Right atrium auricular region (tissue), 2 donors: ENCODE measurements at places on chromosomes 1 and 21.

- DNase-seq = no peak
Observed at GRCh38 chr1:239733995-239734394, 347.6 kb downstream of the CHRM3 start.

DNA sequence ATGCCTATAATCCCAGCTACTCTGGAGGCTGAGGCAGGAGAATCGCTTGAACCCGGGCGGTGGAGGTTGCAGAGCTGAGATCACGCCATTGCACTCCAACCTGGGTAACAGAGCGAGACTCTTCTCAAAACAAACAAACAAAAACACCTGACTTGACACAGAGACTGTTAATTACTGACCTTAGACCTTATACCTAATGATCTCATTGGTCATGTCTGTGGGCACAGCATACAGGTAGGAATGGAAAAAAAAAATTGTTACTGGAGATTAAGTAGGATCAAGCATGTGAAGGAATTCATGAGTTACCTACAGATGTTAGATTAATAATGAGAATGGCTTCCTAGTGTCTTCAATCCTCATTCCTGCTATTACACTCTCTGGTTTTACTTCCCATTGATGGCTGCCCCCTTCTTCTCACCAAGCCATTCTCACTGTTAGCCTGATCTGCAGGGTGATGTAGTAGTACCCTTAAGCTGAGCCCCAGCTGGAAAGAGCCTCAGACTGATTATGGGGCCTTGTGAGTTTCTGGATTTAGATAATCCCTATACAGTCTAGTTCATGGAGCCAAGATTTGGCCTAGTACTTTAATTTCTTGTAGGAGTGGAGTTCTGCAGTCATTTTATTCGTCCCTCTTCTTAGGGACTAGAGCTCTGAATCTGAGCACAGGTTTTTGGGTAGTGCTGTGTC, 8.8 kb downstream of the TBCE start:
- no peak for DNase-seq

DNA sequence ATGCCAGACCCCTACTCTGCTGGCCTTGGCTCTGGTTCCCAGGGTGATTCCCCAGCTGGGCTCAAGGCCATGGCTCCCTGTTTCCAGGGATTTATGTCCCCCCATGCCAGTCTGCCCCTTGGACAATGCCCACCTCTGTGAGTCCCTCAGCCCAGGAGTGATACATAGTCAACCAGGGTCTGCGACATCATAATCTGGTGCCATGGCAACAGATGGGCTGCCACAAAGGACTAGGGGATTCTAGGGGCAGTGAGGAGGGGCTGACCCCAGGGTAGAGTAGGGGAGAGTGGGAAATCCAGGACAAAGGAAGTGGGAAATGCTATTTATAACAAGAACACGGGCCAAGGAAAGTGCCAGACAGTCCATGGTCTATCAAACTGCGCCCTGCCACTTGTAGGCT, 33.8 kb downstream of the LRP8 start:
- DNase-seq = no peak

DNA sequence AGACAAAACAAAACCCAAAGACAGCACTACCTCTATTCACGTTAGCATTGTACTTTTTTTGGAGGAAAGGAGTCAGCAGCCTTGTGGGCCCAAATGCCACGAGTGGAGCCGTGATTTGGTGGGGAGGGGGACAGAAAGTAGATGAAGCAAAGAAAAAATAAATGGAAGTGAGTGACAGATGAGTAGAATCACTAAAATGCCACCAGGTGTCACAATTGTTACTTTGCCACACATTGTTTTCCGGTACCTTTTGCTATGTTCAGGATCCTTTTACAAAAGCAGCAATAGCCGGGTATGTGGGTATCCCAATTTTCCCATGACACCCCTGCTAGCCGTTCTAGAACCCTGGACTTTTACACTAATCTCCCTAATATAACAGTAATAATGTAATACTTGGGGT, 85.0 kb upstream of the AK4 start:
- no peak for DNase-seq

DNA sequence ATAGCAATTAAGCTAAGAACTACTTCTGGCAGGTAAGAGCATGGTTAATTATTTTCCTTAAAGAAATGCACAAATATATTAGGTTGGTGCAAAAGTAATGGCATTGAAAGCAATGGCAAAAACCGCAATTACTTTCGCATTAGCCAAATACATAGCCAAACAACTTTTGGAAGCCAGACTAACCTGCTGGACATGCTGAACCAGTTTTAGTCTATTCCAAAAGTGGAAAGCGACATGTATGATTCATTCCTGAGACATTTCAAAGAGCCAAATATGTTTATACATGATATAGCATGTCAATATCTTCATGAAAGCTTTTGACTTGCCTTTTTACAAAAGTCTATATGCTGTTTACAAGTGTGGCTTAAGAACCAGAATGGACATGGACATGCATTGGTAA, 23.4 kb upstream of the DR1 start:
- DNase-seq = no peak

- no peak for DNase-seq
Observed at GRCh38 chr1:92095874-92096273, 15.7 kb downstream of the BTBD8 start.

DNA sequence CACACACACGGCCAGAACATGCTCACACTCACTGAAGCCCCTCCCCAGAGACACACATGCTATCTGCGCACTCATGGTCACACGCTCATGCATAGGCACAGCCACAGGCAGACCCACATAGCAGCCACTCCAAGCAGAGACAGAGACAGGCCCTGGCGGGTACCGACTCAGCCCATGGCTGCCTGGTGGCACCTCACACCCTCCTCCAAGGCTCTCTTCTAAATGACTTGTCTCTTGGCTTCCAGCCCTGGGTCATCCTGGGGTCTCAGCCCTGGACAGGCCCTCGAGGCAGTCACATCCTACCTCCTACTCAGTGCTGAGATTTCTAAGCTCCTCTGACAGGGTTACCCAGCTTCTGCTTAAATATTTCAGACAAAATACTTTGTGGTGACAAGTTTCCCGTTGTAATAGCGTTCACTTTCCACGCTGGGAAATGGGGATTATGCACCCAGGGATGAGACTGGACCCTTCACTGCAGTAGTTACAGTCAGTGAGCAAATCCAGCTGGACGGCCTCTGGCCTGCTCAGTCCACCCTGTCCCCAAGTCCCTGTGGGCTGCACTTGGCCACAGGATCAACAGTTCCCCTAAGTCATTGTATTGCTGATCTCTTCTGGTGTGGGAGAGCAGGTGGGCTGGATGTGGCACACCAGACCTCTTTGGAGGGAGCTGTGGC, 2.9 kb upstream of the NFASC start:
- DNase-seq = no peak

GRCh38 chr1:23611601-23612327, 52.5 kb upstream of the ID3 start:
- DNase-seq = no peak

GRCh38 chr1:173148545-173148944, 58.6 kb downstream of the TNFSF4 start:
- DNase-seq = no peak

GRCh38 chr1:232017057-232017456, 390.5 kb downstream of the DISC1 start:
- no peak for DNase-seq

DNA sequence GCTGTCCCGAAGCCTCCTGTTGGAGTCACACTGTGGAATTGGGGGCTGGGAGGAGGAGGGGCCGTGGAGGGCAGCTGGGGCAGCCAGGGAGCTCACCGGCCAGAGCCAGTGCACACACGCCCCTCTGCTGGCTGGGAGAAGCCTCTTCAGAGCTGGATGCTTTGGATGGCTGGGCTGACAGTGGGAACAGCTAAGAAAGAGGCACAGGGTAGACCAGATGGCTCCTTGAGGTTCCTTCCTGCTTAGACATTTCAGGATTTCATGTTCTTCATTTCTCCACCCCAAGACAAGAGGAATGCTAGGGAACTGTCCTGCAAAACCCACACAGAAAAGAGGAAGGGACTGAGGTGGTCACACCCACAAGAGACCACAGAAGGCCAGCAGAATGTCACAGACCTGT, 254.8 kb upstream of the VAMP3 start:
- no peak for DNase-seq

DNA sequence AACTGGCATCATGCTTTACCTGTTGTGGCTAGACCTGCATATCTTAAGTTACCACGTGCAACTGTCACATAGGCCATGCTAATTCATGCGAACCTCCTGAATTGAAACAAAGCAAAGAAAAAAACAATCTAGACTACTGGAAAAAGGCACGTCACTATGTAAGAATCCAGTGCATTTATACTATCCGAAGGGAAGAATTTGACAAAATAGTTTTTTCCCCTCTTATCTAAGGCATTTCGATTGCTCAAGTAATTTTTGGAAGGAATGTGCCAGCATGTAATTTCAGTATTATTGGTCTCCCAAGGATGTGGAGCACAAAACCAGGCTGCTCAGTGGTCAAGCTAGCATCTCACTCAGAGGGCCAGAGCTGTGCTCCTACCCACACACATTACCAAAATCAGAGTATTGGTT, 31.5 kb upstream of the C1orf198 start:
- no peak for DNase-seq

DNA sequence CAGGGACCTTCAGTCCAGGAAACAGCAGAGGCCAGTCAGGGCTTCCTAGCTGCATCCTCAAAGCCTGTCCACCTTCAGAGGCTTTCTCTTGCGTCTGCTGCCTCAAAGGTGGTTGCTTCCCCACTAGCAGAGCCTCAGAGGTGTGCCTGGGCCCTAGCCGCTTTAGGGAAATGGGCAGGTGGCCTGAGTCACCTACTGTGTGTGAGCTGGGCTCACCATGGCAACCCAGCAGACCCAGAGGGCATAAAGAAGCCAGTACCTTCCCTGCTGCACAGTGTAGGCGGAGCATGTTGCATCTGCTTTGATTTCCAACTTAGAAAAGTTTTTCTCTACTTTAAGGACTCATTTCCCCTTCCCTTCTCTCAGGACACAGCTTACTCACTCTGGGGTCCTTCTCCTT, 12.5 kb downstream of the SLC9A1 start:
- DNase-seq = no peak
